Fibroblast of skin of right biceps (primary cell): ENCODE measurements at places on chromosomes 2 and 18.

DNA sequence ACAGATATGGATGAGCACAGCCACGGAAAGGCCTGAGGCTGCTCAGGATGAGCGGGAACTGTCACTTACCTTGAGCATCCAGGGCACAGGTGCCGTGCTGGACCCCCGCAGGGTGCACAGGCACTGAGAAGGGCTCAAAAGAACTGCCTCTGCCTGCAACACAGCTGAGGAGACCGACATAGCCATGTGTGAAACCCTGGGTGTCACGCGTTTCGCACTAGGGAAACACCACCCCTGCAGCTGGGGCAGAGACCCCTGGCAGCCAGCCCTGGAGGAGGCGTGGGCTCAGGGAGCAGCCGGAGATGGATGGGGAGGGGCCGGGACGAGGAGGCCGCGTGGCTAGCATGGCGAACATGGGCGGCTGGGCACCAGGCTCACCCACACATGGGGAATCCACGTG, 228.9 kb downstream of the EIPR1 start:
- DNase-seq, result no peak

GRCh38 chr2:135651717-135652116, 89.9 kb upstream of the UBXN4 start:
- DNase-seq, result no peak

DNA sequence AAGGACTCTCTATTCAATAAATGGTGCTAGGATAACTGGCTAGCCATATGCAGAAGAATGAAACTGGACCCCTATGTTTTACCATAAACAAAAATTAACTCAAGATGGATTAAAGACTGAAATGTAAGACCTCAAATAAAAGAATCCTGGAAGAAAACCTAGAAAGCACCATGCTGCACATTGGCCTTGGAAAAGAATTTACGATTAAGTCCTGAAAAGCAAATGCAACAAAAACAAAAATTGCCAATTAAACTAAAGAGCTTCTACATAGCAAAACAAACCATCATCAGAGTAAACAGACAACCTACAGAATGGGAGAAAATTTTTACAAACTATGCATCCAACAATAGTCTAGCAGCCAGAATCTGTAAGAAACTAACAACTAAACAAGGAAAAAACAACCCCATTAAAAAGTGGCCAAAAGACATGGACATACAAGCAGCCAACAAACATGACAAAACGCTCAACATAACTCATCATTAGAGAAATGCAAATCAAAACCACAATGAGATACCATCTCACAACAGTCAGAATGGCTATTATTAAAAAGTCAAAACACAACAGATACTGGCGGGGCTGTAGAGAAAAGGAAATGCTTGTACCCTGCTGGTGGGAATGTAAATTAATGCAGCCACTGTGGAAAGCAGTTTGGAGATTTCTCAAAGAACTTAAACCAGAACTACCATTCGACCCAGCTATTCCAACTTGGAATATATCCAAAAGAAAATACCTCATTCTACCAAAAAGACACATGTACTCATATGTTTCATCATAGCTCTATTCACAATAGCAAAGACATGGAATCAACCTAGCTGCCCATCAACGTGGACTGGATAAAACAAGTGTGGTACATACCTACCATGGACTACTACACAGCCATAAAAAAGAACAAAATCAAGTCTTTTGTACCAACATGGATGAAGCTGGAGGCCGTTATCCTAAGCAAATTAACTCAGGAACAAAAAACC, 30.6 kb downstream of the SEPTIN10 start:
- DNase-seq, result peak; percentile 37

DNA sequence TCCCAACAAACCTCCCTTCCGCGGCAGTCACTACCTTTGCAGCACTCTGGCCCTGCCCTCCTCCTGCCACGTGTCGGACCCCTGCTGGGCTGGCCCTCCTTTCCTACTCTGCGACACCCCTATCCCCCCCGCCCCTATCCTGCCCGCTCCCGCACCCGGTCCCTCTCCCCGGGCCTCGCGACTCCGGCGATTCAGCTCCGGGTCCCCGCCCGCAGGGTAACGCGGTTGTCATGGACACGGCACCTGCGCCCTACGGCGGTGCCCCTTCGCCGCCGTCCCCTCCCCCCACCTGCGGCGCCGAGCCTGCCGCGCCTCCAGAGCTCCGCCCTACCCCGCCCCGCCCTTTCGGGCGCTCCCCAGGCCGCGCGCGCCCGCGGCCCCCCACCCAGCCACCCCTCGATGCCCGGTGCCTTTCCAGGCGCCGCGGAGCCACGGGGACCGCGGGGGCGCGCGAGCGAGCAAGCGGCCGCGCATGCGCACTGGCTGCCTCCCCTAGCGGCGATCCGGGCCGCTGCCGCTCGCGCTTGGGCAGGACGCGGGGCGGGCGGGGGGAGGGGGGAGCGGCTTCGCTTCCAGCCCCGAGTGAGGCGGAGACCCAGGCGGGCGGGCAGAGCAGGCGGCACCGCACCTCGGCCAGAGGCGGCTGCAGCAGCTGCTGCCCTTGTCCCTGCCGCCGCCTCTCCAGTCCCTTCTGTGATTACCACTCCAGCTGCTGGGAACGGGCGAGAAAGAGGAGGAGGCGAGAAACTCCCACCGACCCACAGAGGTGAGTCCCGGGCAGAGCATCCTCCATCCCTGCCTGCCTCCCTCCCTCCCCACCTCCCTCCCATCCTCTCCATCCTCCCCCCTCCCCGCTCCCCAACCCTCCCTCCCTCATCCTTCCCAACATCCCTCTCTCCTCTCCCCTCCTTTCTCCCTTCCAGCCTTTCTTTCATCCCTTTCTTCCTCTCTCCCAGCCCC, at the start of gene CTNNA2:
CTNNA2 (plus strand) TSS at position 610 of the 960 bp plus-strand sequence.
- peak; percentile 26 for DNase-seq
